ENCODE measurements at places on chromosomes 1 and 21. TPM values are rescaled to one million over a fixed set of nuclear protein-coding genes. Genes with fewer than 3 reads are reported as not detected.

Gene ACOT11
- 0.58 TPM for total RNA-seq

Gene PSEN2
- total RNA-seq, result 8.0 TPM

Gene PGLYRP4
- not detected for total RNA-seq

Gene PCNT
- total RNA-seq, result 89.7 TPM

Gene ZNF648
- total RNA-seq, result not detected

Gene TLCD4
- not detected for total RNA-seq

Gene MAGI3
- total RNA-seq, result 6.5 TPM

Gene DBT
- 11.2 TPM for total RNA-seq

Gene NPPA
- total RNA-seq, result not detected
